Dermis microvascular lymphatic vessel endothelial cell (primary cell): ENCODE measurements at places on chromosomes 6 and 20. TPM values are rescaled to one million over a fixed set of nuclear protein-coding genes. Genes with fewer than 3 reads are reported as not detected.

DNA sequence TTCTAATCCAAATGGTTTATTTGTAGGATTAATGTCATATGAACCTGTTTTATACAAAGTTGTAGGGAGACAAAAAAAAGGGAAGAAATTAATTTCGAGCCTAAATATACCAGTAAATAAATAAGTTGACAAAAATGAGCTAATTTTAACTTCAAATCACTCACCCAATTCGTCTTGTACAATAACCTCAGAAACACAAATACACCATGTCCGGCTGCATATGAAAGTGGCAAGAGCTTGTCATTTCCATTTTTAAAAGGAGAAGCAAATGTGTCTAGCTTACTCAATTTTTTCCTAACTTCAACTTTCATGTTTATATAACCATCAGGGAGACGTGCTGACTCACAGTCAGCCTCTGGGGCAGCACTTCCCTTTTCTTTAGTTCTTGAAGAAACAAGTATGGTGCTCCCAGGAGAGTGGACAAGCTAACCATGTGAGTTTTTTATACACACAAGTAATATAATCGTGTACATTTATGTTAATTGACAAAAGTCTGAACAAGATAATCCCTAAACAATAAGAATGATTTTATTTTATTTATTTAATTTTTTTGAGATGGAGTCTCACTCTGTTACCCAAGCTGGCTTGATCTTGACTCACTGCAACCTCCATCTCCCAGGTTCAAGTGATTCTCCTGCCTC, 55.5 kb upstream of the SGK1 start:
- DNase-seq, result no peak

DNA sequence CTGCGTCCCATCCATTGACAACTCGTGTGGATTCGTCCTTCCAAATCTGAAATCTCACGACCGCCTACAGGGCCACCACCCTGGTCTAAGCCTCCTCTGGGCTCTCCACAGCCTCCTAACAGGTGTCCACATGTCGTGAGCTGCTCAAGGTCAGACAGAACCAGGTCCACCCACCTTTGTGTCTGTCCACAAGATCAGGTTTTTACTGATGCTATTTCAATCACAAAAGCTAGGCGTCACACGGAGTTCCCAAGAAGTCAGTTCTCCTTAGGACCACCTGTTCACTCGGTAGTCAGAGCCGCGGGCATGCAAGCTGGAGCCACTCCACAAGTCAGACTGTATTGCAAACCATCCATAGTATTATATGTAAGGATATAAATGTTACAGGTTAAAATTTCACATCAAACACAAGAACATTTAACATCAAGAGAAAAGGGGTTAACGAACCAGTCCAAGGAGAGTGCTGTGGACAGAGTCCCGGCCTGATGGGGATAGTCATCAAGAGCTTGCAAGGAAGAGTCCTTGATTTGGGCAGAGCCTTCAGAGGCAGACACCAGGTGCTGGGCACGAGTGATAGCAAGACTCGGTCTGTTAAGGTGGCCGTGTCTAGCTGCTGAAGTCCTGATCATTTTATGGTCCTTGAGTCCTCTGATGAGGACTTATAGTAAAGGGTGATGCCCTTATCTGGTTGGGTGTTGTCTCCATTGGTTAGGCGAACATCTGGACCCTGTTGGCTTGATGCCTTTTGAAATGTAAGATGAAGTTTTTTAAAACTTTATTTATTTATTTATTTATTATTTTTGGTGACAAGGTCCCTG, 731 bp upstream of the DNPH1 start:
- no peak for DNase-seq

DNA sequence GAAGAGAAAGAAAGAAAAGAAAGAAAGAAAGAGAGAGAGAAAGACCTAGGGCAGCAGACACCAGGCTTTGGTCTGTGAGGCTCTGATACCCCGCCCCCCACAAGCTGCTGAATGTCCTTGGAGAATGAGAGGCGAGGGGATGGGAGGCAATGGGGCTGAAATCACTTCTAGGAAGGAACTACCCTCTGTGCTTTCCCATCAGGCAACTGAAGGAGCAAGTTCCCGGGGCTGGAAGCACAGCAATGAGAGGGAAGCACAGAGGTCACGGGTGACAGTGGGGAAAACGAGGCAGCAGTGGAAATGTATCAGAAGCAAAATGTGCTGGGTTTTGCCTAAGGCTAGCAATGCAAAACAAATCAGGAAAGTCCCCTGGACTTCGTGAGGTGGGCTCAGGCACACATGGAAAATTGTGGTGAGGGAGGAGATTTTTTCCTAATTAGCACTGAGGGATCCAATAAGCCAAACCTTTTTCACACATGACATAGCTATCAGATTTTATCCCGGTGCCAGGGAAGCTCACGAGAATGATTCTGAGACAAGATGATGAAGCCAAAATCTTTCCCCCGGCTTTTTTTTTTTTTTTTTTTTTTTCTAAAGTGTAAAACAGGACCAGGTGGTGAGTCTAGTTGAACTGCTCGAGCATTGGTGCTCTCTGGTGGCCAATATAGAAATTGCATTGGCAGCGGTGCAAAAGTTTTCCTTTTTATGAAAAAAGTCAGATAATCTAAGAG, 16.8 kb upstream of the ARFGEF2 start:
- DNase-seq, result peak; percentile 64

ENPP5 gene
- under 0.01 TPM in 1 of 2 replicates, not detected in the other for total RNA-seq

VGLL2 gene
- not detected in 2 replicates for total RNA-seq

DNA sequence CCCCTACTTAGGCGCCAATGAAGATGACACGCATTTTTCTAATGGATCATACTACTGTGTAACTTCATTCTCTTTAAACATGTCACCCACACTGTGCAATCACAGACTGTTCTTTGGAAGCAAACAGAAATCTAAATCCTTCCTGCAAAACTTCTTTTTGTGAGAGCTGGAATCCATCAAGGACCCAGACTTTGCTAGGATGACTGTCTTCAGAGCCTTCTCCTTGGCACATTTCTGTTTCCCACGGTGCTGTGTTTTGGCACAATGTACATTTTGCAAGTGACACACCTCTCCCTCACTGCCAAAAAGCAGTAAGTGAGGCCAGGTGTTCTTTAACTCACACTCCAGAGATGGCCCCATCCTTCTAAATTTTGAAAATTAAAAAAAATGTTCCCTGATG, 21.7 kb upstream of the TAGAP start:
- DNase-seq, result no peak

- no peak for DNase-seq
Measured at GRCh38 chr6:7021301-7021700, 86.5 kb upstream of the RREB1 start.

TFAP2B gene
- not detected in 2 replicates for total RNA-seq

GRCh38 chr6:20335872-20336271, 65.8 kb upstream of the E2F3 start:
- no peak for DNase-seq

SLC17A3 gene
- not detected in 2 replicates for total RNA-seq

DNA sequence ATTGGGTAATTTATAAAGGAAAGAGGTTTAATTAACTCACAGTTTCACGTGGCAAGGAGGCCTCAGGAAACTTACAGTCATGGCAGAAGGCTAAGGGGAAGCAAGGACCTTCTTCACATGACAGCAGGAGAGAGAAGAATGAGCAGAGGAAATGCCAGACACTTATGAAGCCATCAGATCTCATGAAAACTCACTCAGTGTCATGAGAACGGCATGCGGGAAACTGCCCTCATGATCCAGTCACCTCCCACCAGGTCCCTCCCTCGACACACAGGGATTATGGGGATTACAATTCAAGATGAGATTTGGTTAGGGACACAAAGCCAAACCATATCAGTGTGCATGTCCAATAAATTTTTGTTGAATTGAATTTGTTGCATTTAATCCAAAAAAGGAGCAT, 52.0 kb downstream of the ECT2L start:
- no peak for DNase-seq

SAMD3 gene
- total RNA-seq, result not detected in 2 replicates

DNA sequence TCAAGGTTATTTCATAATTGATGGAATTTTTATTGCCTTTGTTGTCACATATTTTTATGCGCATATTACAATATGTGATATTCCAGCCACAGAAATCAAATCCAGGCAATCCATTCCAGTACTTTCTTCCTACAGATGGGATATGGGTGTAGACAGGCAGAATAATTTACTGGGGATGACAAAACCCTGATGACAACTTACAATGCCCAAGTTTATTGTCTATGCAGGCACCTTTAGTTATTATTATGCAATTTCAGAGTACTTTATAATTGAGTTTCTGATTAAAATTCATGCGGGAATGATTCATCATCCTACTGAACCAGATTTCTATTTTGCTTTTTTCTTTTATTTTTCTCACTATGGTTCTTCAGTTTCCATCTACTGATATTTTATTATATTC, 358.7 kb downstream of the LMBRD1 start:
- DNase-seq, result no peak

DNA sequence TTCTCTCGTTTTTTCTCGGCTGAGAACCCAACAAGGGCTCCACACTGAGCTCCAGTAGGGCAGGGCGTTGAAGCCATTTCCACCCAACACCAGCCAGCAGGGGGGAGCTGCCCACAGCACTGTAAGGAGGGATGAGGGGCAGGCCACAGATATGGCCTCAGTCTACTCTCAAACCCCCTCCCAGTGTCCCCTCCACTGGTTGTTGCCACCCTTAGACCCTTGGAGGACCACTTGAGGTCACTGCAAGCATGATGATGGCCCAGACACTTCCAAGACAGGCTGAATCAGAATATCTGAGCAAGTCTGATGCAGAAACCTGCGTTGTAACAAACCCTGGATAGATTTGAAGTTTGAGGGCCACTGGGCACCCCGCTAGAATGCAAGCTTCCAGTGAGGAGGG, 217.0 kb upstream of the CST7 start:
- DNase-seq, result no peak

BMP6 gene
- total RNA-seq, result 72.8 and 153 TPM in 2 replicates

DNA sequence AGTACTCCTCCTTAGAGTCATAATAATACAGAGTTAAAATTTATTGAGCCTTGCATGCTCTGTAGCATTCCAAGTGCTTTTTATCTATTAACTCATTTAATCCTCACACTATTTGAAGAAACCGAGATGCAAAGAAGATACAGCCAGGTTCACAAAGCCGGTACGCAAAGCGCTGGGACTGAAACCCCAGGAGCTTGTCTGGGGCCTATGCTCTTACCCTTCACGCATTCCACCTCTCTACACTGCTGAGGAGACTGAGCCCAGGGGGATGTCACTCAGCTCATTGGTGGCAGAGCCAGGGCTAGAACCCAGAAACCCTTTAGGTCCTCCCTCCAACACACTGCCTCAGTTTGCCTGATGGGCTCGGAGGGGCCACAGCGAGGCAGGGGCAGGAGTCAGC, 19.7 kb upstream of the MRPS18A start:
- no peak for DNase-seq

GRCh38 chr20:56572172-56572571, 39.1 kb downstream of the FAM209B start:
- DNase-seq, result no peak

RIMS4 gene
- not detected in 2 replicates for total RNA-seq

DNA sequence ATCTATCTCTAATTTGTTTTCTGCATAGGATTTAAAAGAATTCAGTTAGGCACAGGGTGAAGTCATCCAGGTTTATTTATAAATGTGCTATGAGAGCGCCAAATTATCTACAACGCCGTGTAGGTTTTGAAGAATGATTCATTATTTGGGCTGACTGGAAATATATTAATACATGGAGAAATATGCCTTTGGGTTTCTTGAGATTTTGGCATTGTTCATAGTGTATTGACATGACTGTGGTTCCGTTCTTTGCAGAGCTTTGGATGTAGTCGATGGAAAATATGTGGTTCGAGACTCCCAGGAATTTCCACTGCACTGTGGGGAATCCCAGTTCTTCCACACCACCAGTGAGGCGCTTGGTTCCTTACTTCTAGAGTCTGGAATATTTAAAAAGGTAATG, 90.9 kb downstream of the CRYBG1 start:
- DNase-seq, result no peak

GRCh38 chr6:54142889-54143519, 31.8 kb downstream of the MLIP start:
- DNase-seq, result no peak

DNA sequence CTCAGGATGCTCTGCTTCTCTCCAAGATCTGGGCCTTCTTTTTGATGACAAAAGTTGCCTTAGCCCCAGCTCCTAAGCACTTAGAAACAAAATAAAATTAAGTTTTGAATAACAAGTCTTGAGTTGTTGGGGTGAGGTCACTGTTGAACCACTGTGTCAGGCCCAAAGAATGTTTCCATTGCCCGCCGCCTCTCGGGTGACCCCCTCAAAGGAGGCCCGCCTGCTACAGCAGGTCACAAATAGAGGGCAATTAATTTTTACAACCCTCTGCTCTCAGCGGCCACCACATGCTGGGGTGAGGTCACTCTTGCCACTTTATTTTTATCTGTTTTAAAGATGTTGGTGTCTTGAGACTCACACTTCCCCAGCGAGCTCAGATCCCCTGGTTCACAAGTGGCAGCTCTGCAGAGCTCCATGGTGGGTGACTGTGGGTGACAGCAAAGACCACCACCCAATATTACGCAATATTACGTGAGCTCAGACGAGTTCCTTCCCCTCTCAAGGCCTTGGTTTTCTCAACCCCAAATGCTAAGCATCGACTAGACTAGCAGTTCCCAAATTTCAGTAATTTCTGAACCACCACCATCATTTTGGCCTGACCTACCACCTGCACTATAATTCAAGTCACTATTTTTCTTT, 247.7 kb upstream of the PMEPA1 start:
- no peak for DNase-seq

MLIP gene
- 1.3 and 2.6 TPM in 2 replicates for total RNA-seq

DNA sequence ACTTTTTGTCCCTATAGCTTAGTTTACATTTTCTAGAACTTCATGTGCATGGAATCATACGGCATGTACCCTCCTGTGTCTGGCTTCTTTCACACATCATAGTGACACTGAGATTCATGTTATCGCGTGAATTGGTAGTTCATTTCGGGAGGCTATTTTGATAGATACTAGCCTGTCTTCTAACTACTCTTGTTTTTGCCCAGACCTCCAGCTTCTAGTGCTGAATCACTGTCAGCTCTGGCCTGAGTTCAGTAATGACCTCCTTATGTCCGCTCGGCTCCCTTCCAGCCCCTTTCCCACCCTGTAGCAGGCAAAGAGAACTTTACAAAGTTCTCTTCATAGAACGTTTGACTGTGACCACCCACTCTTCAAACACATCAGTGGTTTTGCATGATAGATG, 14.1 kb downstream of the MYBL2 start:
- no peak for DNase-seq

DNA sequence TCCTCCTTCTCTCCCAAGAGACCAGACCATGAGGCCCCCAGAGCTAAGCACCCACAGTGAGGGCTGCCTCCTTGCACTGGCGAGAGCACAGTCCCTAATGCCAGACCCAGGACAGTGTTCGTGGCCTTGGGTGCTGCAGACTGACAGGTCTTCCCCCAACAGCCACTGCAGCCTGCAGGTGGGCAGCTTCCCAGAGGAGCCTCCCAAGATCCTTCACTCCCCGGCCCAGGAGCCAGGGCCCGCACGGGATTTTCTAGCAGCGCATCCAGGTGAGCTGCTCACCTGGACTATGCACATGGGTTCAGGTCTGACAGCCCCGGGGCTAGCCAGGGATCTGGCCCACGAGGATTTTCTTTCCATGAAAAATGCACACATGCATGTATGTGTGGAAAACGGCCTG, 41.7 kb downstream of the SUMO4 start:
- DNase-seq, result no peak

TCF19 gene
- total RNA-seq, result 12.8 and 21.7 TPM in 2 replicates

- no peak for DNase-seq
Measured at GRCh38 chr6:69792292-69792691, 4.5 kb downstream of the LMBRD1 start.
